ENCODE measurements at places on chromosomes 2 and 18.
A peak's percentile ranks its signal among the peaks of the same experiment; 100 is the strongest.

- DNase-seq, result no peak
Measured at GRCh38 chr2:95307878-95308277, 10.7 kb downstream of the KCNIP3 start.

DNA sequence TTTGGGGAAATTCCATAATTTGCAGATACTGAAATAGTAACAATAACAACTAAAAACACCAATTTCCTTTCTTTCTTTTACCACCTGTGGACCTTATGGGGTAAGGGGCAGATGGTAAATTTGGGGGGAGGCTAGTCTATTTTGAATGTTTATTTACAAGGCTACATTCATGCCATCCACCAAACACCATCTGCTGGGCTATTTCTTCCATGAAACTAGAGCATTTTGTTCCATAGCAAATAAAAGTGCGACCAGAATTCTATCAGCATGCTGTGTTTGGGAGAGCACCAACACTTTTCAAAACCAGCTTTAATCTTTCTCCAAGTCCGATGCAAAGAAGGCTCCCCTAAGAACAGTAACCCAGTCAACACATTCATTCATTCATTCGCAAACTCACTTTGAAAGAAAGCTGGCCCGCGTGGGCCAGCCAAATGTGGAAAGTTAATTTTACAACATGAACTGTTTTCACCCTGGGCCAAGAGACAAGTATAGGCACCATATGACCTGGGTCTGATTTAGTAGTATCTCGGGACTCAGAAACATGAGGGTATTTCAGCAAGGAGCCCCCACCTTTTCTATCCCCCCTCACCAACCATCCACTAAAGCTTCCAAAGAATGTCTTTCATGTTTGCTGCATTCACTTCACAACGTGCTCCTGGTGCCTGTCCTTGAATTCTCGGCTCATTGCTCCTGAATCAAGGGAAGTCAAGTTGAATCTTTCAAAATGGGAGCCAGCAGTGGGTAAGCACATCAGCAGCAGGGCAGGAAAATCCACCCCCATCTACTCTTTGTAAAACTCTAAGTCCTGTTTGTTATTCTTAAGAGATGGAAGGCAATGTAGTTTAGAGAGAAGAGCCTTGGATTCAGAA, 210.6 kb downstream of the C1D start:
- DNase-seq, result no peak

- DNase-seq, result peak; percentile 26
Measured at GRCh38 chr2:168773719-168774521, 28.5 kb upstream of the NOSTRIN start.

GRCh38 chr2:22253171-22253570, 1129.4 kb downstream of the TDRD15 start:
- no peak for DNase-seq

GRCh38 chr2:128261245-128262128, 57.2 kb downstream of the HS6ST1 start:
- no peak for DNase-seq

DNA sequence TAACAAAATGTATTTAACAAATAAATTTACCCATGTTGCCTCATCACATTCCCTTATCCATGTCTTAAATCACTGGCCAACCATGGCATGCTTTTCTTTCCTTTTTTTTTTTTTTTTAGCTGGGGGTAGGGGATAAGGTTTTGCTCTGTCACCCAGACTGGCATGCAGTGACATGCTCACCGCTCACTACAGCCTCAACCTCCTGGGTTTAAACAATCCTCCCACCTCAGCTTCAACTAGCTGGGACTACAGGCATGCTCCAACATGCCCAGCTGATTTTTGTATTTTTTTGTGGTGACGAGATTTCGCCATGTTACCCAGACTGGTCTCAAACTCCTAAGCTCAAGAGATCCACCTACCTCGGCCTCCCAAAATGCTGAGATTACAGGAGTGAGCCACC, 266.4 kb downstream of the THSD7B start:
- DNase-seq, result no peak

GRCh38 chr2:238391042-238391689, 35.6 kb upstream of the ASB1 start:
- no peak for DNase-seq

DNA sequence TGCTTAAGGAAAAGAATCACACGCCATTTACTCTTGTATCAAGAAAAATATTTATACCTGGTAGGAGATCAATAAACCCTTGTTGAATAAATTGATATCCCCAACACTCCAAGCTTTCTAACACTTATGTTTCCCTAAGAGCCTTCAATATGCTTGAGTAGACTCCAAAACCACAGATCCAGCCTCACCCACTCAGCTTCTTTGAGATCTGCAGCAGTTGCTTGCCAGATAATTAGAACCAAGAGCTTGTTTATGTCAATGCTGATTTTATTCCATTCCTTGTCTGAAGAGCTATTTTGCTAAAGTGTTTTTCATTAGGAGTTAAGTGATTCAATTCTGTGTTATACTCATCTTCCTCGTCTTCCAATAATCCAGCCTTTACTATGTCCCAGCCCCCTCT, 26.3 kb upstream of the CRIM1 start:
- no peak for DNase-seq

- DNase-seq, result no peak
Measured at GRCh38 chr18:46395795-46396194, 261.2 kb downstream of the LOXHD1 start.

- DNase-seq, result no peak
Measured at GRCh38 chr18:77099485-77100370, 32.9 kb downstream of the MBP start.

- no peak for DNase-seq
Measured at GRCh38 chr18:8662560-8663255, 42.6 kb upstream of the MTCL1 start.

DNA sequence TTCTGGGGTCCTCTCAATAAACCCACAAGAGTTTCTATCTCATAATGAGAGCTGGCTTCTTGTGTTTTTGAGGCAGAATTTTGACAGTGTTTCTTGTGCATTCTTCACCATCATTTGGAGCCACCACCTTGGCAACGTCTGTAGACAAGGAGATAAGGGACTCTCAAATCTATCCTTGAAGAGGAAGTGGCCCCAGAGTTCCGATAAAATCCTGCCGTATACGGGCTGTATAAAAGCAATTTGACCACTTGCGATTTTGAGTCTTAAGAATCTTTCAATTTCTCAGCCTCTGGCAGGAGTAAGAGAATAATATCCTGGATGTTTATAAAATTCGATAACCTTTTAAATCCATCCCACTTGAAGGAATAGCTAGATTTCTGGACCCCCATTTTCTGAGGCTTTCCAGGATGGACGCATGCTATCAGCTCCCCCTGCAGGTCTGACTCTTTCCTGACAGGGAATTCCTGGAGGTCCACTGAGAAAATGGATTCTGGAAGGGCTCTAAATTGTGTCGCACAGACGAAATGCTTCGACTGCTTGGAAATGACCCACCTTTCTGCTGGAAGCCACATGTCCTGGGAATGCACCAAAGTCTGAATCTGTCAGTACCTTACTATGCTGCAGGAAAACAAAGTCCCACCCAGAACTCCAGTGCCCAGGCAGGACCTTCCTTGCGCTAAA, 54.1 kb downstream of the E2F6 start:
- DNase-seq, result no peak

DNA sequence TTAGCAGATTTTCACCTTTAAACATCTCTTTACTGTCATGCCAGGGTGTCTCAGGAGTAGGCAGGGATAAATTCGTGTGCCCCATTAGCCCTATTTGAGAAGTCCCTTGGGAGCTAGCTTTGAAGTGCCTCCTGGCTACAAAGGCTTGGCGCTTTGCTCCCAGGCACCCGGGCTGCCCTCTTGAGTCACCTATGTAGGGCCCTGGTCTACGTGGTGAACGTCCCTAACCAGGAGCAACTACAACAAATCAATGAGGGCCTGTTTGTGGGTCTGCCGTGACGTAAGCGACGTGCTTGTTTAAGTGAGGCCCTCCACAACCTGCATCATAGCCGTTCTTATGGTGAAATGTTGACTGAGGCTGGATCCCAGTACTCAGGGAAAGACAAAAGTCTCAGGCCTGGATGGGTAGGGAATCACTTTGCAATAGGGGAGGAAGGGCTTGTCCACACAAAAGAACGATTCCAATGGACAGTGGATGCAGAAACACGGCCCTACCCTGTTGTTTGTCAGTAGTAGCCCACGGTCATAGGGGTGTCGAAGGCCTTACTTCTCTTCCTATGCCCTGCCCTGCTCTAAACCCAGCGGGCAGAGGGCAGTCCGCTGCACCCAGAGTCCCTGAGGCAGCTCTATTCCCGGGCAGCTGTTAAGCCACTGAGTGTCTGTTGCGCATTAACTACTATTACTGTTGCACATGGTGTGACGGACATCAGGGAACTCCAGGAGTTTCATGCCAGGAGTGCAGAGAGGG, 93.9 kb downstream of the INHBB start:
- DNase-seq, result no peak

GRCh38 chr2:128510701-128511397, 192.2 kb upstream of the HS6ST1 start:
- DNase-seq, result peak; percentile 54

DNA sequence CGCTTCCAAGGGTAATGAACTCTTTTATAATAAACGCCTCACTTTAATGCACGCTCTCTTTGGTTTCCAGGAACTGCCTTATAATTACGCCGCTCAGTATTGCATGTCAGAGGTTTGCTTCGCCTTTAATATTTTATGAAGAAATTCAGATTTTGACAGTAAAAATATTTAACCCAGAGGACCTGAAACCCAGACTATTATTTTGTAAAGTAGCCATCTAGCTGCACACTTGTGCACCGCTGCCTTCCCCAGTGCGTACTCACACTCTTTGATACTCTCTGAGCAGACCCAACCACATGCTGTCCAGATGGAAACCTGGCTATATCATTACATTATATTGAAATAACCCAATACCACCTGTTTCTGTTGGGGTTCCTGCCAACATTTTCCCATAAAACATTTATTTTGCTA, 270.1 kb downstream of the C1D start:
- peak; percentile 85 for DNase-seq

- DNase-seq, result no peak
Measured at GRCh38 chr18:6842081-6842480, 112.6 kb downstream of the ARHGAP28 start.

DNA sequence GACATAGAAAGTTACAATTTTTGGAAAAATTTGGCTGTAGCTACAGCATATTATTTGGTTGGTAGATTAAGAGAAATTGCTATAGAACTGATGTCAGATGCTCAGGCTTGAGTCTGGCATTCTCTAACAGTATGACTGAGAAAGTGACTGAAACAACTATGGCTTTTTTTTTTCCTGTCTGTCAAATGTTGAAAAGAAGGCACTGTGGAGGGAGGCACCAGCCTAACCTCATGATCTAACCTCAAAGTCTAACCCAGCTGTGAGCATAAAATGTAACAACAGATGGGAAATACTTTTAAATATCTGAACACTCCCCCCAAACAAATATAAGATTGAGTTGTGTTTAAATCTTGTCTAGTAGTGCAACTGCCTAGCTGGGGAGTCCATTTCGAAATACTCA, 629.1 kb downstream of the LRP1B start:
- no peak for DNase-seq

- no peak for DNase-seq
Measured at GRCh38 chr2:121483846-121484245, 46.8 kb upstream of the RNU4ATAC start.

GRCh38 chr2:206981086-206981674, 41.9 kb downstream of the CPO start:
- DNase-seq, result no peak

DNA sequence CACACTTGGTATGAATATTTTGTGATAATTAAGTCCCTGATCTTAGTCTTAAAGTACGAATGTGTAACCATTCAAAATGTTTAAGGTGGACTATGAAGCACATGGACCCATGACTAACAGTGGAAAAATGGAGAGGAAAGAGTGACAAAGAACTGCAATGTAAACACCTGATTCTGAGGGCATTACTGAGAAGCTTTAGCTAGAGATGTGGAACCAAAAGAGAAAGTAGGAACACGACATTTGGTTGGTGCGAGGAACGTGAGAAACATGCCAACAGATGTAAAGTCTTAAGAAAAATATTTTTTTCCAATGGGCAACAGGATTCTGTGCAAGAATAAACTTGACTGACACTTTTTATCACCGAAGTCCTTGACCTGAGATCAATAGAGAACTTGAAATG, 1618.6 kb downstream of the DPP10 start:
- DNase-seq, result no peak
